ENCODE measurements at places on chromosomes 7 and 10.

GRCh38 chr7:123784263-123784662, 35.5 kb upstream of the WASL start:
- peak; percentile 22 for ATAC-seq

DNA sequence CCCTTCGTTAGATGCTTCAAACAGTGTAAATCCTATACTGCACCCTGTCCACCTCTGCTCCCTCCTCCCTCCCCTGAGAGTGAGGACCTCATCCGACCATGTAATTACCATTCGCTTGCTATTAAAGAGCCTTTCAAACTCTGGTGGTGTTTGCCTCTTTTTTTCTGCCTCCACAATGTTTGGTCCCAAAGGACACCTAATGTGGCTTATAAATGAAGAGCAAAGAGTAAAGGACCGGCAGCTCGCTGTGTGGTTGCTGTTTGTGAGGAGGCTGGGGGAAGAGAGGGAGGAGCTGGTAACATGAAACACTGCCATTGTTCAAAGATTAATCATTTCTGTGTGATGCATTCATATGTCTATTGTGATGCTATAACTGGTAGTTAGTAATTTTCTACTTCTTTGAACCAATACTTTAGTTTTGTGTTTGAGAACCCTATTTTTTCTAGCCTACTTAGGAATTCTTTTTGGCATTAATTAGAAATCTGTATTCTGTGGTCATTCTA, 27.9 kb downstream of the MTURN start:
- ATAC-seq = peak; percentile 83

DNA sequence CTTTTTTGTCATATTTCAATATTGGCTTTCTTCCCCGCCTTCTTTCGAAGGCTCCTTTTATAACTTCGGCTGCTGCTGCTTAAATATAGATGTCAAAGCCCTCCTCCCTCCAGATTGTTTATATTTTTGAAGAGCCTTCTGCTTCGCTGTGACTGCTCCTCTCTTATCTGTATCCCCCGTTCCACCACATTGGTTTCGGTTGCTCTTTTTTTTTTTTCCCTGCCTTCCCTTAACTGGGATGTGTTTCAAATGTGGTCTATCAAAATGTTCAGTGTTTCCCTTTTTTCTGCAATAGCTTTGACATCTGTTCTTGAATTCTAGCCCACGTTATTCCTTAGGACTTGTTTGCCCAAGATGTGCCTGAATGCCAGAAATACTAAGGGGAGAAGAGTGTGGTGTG, 96.4 kb downstream of the CUX1 start:
- no peak for ATAC-seq

- no peak for ATAC-seq
Measured at GRCh38 chr7:70271617-70272081, 673.4 kb downstream of the AUTS2 start.

DNA sequence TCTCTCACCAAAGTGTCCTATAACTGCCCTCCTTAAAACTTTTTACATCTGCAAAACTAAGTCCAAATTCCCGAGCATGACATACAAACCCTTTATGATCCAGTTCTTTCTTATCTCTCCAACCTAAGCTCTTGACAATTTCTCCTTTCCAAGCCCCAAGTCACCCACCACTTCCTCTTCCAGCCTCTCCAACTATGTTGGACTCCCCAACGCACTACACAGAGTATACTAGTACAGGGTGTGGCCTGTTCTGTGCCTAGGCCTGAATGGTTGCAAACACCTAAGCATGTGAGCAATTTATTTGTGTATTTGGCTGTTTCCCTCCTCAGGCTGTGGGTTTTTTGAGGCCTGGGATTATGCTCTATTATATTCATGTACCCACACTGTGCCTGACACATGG, 101.2 kb upstream of the APBB1IP start:
- ATAC-seq = no peak

DNA sequence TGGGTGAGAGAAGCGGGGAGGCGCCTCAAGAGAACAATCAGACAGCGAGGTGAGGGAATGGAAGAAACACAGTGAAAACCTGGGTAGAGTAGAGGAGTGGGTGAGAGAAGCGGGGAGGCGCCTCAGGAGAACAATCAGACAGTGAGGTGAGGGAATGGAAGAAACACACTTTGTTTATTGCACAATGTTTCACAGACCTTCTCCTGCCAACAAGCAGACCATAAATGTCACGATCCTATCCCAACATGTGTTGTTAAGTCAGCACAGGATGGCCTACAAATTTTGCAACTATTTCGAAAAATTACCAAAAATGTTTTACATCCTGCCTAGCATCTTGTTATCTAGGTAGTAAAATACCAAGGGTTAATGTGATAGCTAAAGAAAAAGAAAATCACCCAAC, 115.3 kb downstream of the JAZF1 start:
- no peak for ATAC-seq

GRCh38 chr10:133143200-133143533, 16.9 kb upstream of the KNDC1 start:
- no peak for ATAC-seq

GRCh38 chr10:792792-793100, 103.3 kb upstream of the DIP2C start:
- ATAC-seq = no peak

GRCh38 chr10:63478564-63478963, 12.8 kb upstream of the JMJD1C start:
- ATAC-seq = no peak

- no peak for ATAC-seq
Measured at GRCh38 chr7:29063872-29064271, 82.5 kb downstream of the CPVL start.

GRCh38 chr7:117688126-117688525, 185.1 kb downstream of the CTTNBP2 start:
- ATAC-seq = no peak

DNA sequence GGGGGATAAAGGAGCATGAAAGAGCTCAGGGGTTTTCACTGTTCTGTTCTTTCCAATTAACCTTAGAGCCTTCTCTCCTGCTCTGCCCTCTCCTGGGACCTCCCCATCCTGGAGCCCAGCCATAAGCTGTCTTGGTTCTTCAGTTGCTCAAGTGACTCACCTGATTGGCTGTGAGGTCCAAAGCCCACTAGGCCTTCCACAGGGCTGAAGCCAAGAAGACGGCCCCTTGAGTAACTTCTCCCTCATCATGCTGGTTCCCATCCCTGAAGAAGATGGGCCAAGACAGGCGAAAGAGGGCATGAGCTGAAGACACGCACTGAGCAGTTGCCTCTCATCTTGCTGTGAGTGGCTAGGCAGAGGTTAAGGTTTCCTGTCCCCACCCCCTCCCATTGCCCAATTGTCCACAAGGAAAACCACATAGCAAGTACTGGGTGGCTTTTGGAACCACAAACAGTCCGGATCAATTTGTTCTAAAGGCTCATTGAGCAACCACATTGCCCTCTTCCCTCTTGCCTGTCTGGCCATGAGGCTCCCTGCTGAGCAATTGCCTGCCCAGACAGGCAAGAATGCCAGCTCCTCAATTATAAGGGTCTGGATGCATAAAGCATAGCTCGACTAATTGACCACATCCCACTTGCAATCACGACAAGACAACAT, 43.9 kb upstream of the GPAM start:
- no peak for ATAC-seq

GRCh38 chr10:32114508-32114907, 58.3 kb upstream of the KIF5B start:
- no peak for ATAC-seq

DNA sequence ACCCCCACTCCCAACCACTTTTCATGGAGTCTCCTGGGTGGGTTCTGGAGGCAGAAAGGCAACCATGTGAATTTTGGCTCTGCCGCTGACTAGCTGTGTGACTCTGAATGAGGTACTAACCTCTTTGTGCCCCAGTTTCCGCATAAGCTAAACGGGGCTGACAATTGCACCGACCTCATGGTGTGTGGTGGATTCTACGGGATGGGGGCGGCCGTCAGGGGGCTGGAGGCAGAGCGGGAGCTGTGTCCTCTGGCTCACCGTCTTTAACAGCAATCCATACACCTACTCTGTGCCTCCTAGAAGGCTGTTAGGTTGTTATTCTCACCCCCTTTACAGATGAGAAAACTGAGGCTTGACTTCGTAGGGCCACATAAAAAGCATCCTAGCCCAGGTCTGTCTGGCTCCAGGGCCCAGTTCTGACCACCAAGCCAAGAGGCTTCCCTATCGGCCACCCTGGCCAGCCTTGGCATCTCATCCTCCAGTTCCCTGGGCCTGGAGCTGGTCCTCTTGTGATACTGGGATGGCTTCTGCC, 4.3 kb upstream of the SLC29A3 start:
- no peak for ATAC-seq

GRCh38 chr7:12731775-12732174, 44.3 kb downstream of the ARL4A start:
- ATAC-seq = no peak

DNA sequence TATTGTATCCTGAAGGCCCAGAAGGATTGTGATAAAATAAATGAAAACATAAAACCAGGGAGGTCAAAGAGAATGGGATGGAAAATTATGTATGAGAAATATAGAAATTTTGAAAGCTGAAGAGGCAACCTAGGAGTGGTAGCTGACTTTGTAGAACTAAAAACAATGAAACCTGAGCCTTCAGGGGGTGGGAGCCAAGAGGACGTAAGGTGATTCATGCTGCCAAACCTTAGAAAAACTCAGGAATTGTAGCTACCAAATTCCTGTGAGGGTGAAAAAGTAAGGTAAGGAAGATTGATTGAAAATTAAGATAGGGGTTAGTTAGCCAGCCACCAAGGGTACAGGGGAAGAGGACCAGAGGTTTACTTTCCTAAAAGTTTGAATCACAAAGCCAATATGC, 213.2 kb downstream of the KCND2 start:
- no peak for ATAC-seq

DNA sequence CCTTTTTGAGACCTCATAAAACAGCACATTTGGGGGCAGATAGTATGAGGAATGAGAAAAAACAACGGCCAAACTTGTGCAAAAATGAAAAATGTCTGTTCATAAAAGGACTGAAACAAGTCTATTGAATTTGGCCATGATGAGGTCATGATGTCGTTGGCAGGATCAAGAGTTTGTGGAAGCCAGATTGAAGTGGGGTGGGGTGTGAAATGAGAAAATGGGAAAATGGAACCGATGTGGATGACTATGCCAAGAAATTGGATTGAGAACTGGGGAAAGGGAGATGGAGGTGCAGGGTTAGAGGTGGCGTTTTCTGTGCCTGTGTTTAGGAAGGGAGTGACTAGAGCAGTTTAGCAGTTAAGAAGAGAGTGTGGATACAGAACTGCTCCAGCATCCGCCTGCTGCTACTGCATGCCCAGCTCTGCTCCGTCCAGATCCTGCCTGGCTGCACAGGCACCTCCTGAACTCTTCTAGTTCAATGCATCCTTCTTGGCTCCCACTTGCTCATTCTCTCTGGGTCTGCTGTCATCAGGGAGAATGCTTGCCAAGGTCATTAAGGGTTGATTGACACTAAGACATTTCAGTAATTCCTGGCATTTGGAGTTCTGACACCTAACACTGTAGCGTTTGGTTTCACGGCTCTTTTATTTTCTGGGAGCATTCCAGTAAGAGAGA, 111.9 kb downstream of the GALNT17 start:
- ATAC-seq = no peak

DNA sequence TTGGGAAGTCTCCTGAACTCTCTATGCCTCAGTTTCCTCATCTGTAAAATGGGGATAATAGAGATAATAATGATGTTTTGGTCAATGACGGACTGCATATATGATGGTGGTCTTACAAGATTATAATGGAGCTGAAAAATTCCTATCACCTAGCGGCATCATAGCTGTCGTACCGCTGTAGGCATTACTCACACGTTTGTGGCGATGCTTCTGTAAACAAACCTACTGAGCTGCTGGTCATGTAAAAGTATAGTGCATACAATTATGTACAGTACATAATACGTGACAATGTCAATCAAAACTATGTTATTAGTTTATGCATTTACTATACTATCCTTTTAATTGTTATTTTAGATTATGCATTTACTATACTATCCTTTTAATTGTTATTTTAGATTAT, 339.1 kb upstream of the NPVF start:
- no peak for ATAC-seq

DNA sequence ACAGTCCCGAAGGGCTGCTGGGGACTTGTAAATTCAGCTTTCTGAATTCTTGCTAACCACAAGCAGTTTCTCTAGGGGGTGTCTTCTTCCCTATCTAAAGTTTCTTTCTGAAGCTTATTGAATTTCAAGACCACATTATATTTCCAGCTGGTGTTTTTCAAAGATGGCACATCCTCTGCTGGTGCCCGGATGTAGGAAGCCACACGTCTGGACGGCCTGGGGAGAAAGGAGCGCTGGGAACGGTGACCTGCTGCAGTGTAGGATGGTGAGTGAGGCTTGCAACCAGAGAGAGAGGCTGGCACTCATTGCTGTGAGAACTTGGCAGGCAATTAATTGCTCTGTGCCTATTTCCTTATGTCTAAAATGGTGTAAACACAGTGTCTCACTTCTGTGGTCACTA, 776.4 kb downstream of the TYW1 start:
- ATAC-seq = no peak

DNA sequence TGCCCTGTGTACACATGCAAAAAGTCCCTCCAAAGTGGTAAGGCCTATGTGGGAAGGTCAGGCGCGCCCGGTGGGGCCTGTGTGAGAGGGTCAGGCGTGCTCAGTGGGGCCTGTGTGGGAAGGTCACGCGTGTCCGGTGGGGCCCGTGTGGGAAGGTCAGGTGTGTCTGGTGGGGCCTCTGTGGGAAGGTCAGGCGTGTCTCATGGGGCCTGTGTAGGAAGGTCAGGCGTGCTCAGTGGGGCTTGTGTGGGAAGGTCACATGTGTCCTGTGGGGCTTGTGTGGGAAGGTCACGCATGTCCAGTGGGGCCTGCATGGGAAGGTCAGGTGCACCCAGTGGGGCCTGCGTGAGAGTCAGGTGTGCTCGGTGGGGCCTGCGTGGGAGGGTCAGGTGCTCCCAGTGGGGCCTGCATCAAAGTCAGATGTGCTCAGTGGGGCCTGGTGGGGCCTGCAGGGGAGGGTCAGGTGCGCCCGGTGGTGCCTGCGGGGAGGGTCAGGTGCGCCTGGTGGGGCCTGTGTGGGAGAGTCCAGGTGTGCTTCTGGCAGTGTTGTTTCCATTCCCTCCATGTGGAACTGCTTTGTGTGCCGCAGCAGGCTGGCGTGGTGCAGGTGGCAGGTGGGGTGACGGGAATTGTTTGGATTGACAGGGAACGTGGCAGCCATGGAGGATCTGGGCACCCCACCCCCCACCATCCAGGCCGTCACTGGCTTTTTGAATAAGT, 15.4 kb downstream of the LRRC27 start:
- no peak for ATAC-seq

DNA sequence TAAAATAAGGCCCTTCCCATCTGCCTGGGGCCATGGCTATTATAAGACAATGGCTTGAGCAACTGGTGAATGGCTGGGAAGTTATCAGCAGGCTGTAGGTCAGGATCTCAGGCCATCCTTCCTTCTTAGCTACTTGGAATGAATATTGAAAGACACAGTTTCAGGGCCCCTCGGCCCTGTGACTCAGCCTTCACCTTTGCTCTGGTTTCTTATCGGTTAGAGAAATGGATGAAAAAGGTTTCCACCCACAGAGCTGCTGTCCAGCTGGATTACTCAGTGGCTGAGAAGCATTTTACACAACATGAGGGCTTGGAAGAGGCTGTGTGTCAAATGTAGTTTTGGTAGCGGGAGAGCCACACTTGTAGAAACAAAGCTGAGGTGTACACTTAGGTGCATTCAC, 9.4 kb downstream of the ACSL5 start:
- peak; percentile 69 for ATAC-seq

GRCh38 chr10:29583674-29584073, 51.1 kb downstream of the SVIL start:
- no peak for ATAC-seq
